ENCODE measurements at places on chromosomes 5 and 9. TPM values are rescaled to one million over a fixed set of nuclear protein-coding genes. Genes with fewer than 3 reads are reported as not detected.

DNA sequence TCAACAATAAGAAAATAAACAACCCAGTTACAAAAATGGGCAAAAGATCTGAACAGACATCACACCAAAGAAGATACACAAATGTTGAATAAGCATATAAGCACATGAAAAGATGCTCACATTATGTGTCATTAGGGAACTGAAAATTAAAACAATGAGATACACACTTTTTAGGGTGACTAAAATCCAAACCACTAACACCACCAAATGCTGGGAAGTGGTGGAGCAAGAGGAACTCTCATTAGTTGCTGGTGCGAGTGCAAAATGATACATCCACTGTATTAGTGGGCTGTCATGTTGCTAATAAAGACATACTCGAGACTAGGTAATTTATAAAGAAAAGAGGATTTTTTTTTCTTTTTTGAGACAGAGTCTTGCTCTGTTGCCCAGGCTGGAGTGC lies 329.1 kb downstream of the TMEM38B start:
- DNase-seq = no peak

ALDH1A1 gene
- total RNA-seq = 4.5 TPM

DNA sequence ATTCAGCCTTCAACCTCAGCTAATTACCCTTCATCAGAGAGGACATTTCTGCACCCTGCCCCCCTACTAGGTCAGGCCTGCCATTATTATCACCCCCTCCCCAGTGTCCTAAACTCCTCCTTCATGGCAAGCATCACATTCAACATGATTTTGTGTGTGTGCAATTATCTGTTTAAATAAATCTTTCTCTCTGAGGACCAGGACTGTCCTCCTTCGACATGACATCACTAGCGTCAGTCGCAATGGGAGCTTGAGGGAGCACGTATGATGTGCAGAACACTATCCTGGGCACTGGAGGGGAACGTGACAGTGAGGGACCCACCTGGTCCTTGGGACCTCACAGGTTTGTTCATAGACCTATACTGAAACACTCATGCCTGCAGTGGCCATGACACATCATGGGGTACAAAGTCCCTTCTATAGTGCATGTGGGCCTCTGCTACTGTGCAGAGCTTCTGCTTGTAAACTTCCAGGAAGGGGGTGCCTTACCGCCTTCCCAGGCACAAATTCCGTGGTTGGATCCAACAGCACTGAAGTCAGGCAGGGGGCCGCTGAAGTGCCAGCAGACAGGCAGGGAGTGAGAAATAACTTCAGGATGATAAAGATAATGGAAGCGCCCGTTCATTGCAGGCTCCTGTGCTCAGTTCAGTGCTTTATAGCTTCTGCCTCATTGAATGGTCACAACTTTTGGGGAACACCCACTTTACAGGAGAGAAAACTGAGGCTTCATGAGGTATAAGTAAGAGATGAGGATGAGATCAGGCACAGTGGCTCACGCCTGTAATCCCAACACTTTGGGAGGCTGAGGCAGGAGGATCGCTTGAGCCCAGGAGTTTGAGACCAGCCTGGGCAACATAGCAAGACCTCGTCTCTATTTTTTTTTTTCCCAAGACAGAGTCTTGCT lies 36.0 kb upstream of the STXBP1 start:
- no peak for DNase-seq

DNA sequence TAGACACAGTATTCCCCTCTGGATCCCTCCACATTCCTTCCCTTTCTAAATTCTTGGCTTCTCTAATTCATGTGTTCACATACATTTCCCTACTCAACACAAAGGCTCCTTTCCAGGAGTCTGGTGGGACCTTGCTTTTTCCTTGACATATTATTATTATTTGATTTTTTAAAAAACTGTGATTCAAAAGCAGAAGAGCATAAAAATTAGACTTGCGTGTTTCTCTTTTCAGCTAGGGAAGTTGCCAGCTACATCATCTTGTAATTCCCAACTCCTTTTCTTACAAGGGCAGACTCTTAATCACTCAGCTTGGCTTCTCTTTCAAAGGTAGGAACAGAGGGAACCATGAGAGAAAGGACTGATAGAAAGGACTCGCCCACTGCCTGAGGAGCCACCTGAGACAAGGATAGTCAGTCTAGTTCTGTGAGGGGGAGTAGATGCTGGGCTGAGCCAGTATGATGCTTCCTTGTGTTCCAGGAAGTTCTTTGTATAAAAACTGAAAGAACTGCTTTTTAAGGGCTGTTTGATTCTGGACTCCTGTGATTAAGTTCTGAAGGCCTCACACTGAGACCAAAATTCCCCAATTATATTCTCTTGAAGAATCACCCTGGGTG lies 51.0 kb upstream of the DPYSL3 start:
- DNase-seq = peak; percentile 50

- no peak for DNase-seq
These were observed 766.4 kb downstream of the PRELID2 start for GRCh38 chr5:145068721-145069120.

DNA sequence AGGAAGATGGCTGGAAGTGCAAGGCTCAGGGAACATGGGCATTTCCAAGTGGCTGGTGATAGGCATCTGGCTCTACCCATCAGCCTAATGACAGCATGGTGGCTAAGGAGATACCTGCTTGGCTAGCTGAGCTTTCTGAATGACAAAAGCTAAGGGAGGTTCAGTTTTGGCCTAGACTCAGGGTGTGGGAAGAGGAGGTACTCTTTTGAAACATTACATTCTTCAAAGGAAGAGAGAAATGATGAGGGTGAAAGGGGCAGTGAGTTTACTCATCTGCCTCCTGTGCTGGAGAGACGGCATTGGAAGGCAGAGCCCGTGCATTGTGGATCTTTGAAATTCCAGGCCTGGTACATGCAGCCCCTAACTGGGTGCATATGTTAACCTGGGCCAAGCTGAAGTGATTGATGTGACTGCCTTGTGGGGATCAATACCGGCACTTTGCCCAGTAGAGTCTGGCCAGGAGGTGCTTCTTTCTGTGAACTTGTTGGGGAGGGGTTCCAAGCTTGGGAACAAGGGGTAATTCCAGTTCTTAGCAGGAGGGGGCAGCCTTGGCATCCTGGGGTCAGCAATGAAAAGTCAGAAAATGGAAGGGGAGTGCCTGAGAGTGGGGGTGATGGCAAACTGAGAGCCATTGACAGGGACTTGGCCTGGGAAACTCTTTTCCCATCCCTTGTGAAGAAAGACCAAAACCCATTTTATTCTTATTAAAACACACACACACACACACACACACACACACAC lies 108.6 kb downstream of the ACER2 start:
- DNase-seq = peak; percentile 66

GRCh38 chr9:137053944-137054931 lies at the start of gene ENTPD2:
ENTPD2 (minus strand) TSS chr9:137054061; CDS start chr9:137053997, 64 bp downstream.
- peak; percentile 96 for DNase-seq

- no peak for DNase-seq
These were observed 75.6 kb upstream of the SLC12A2 start for GRCh38 chr5:128007939-128008338.

GRCh38 chr5:135094339-135095051 lies 60.5 kb upstream of the PITX1 start:
- no peak for DNase-seq

GRCh38 chr9:15221746-15222145 lies 85.3 kb downstream of the TTC39B start:
- DNase-seq = no peak

GRCh38 chr5:56102889-56103288 lies 108.1 kb upstream of the IL6ST start:
- DNase-seq = no peak

CDO1 gene
- 9.2 TPM for total RNA-seq

DNA sequence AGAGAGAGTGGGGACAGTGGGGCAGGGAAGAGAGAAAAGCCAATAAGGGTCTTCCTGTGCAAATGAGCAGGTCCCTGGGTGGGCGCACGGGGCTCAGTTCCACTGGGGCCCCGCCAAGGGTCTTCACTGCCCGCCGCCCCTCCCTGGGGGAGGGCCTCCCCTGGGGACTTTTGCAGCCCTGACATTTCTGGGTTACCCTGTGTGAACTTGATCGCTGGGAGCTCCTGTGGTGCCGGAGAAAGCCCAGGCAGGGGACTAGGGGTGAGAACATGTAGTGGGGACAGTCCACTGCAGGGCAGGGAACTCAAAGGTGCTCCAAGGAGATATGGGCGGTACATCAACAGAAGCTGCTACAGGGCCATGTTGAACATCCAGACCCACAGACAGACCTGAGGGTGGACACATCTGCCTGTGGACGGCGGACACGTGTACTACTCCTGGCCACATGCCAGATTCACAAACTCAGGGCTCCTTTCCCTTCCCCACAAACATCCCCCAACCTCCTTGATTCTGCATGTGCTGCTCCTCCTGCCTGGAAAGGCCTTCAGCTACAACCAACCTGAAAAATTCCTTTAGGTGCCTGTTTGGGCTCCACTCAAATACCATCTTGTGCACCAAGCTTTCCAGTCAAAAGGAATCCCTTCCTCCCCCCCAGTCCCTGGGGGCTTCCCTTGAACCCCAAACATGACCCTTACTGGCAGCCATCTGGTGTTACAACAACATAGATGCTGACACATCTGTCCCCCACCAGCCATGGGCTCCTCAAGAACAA lies 43.0 kb upstream of the NEK6 start:
- peak; percentile 32 for DNase-seq

NEUROG1 gene
- total RNA-seq = not detected

DNA sequence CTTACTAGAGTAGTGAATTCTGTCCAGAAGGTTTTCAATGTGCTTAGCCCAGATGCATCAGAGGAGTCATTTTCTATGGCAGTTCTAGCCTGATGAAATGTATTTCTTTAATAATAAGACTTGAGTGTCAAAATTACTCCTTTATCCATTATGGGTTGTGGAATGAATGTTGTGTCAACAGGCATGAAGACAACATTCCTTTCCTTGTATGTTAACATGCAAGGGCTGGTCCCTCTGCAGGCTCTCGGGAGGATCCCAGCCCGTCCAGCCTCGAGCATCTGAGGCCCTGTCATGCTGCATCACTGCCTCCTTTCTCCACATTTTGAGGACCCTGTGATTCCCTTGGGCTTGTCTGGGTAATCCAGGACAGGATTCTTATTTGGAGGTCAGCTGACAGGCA lies 42.9 kb upstream of the FAM120AOS start:
- DNase-seq = no peak

ANGPTL2 gene
- 8.3 TPM for total RNA-seq

DNA sequence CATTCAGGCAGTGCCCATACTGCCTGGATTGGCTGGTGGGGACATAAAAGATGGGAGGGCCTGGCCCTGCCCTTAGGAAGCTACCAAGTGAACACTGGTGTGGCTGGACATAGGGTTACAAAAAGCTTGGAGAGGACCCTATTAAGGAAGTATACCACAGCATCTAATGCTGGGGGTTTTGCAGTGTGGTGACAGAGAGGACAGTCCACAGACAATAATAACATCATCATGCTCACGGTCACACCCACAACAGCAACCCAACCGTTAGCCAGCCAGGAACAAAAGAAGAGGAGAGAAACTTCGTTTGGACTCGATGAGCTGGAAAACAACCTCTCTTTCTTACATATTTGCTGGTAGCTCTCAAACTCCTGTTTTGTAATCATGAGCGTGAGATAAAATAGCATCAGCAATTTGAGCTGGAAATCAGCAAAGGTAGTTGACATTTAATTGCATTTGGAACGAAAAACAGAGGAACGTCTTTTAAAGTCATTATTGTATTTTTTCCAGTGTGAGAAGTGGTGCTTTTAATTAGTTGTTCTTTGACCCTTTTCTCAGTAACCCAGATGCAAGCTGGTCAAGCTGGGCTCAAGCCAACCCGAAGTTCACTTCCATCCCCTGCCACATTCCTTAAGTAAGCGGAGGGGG lies 73.4 kb downstream of the NSG2 start:
- DNase-seq = no peak

GRCh38 chr5:50501491-50502228 lies 60.6 kb upstream of the EMB start:
- no peak for DNase-seq

- peak; percentile 75 for DNase-seq
These were observed 935 bp upstream of the ZNF367 start for GRCh38 chr9:96418920-96419690.

GGTA1 gene
- total RNA-seq = not detected

- no peak for DNase-seq
These were observed 842 bp downstream of the PCDHA5 start for GRCh38 chr5:140822281-140822629.

DNA sequence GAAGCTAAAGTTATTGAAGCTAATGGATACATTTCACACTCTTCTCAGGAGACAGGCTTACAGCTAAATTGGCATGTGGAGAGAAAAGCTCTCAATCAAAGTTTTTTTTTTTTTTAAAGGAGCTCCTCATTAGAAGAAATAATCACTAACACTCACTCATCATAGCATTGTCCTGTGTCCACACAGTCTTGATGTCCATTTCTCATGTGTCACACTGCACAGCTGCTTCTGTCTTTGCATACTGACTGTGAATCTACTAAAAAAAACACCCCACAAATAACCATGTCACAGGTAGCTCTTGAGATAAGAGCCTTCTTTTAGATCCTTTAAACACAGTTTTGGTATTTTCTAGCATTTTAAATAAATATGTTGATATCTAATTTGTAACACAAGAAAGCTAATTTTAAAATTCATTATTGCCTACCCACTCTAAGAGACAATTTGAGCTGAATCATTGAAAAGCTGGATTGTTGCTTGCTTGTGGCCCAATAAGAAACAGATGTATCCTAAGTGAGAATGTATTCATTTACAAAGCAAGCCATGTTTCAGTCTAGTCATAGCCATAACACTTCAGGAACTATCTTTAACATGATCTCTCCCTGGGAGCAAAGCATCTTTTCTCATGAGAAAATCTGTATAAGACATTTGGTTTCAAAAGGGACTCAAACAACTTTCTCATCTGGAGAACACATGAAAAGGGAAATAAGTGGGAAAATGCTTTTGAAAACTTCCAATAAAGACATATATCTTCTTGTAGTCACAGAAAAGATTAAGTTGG lies 48.1 kb upstream of the PCSK1 start:
- DNase-seq = no peak

DNA sequence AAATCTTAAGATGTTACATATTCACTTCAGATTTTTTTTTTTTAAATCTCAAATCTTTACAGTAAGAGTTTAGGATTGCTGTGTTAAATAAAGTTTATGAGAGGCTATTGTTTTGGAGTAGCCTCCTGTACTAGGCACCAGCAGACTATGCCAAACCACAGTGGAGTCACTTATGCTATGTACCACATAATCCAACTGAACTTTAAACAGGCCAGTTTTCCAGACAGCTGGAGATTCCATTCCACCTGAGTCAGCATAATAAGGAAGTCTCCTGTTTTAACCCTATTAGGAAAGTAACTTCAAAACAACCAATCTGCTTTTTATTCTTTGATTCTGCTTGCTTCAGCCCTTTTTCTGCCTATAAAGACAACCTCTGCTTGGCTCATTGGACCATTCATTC lies 205.2 kb downstream of the CSNK1G3 start:
- DNase-seq = no peak

DNA sequence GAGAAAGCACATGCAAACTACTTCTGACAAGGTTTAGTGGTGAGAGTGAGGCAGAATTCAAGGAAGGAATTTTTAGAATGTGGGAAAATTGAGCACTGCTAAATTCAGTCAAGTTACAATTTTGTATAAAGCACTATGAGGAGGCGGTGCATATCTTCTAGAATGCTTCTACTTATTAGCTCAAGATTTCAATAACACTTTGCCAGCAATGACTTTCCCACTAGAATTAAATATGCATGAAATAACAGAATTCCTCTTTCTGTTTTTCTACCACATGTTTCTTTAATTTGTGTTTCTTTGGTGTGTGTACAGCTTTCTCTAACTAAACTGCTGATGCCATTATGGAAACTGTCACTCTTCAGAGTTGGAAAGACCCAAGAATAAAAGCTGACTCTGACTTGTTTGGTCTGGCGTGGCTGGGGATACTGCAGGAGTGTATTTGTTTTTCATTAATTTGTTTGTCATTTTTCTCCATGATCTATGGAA lies 163.5 kb downstream of the ARSB start:
- no peak for DNase-seq

SPAG8 gene
- total RNA-seq = 0.55 TPM

GRCh38 chr5:1687301-1687970 lies 112.2 kb downstream of the MRPL36 start:
- DNase-seq = no peak

Data from H7 (cell line).